ENCODE measurements at places on chromosomes 4 and X.

DNA sequence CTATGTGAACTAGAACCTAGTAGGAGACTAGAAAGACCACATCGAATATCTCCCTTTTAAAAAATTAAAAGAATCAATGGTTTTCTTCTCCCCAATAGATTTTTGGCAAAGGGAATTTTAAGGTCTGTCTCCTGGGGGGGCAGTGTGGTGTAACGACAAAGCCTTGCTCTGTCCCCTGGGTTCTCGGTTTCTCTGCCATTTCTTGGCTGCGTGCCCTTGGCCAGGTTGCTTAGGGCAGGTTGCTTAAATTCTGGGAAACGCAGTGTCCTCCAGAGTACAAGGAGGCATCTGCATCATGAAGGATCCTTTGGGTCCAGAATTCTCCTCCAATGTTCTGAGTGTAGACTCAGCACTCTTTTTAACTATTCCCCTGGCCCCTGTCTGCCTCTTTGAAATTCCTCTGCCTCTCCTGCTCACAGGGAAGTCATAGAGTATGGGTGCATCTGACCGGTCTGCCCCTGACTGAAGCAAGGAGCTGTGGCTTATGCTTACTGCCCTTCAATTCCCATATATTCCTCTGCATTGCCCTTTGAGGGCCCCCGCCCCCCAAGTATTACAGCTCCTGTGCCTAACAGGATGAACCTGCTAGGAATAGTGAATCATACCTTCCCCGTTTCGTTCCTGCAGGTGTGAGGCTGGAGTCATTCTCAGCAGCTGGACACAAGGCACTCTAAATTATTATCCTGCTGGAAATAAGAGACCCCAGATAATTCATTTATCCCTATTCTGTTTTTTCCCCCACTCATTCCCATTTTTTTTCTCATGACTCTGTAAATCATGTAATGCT is 2.2 kb downstream of the KIT start:
- no peak for DNase-seq

DNA sequence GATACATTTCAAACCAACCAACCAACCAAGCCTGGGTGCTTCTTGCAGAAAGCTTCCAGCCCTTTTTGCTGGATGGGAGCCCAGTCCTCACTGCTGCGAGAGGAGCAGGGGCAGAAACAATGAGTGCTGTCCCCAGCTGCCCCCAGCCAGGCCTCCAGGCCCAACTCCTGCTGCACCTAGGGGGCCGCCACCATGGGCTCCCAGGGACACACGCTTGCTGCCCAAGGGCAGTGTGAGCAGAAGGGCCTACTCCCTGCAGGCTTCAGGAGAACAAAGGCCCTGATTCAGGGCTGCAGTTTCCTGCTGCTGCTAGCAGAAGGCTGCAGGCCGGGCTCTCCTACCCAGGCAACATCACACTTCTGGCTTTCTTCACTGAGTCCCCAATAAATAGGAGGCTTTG is 37.7 kb upstream of the ENPP6 start:
- no peak for DNase-seq

DNA sequence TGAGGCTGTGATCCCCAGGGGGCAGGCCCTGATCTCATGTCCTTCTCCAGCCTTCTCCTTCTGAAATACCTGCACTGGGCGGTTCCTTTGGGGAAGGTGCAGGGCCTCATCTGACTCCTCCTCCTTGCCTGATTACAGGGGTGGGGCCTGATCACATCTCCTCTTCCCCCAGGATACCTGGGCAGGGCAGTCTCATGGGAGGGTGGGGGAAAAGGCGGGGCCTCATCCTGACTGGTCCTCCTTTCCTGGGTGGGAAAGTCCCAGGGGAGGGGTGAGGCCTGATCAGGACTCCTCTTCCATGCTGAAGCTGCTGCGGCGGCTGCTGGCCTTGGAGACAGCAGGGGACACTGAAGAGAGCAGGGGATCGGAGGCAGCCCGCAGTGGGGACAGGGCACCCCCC is 13.3 kb downstream of the TFE3 start:
- DNase-seq: no peak

DNA sequence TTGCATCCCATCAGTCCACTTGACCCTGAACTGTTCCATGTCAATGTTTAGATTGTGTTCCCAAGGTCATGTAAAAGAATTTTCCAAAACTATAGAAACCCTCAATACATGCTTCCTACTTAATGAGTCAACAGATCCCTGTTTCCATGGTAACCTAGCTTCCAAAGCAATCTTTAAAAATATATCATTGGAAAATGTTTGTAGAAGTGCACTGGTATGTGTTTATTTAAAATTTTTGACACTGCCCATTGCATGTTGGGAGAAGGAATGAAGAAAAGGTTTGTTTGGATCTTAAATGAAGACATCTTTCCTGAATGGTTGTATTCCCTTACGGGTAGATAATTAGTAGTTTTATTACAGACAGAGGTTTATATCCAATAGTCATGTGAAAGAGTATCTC is 345.3 kb downstream of the GABRG1 start:
- no peak for DNase-seq

GRCh38 chr4:913280-913618 is 18.9 kb downstream of the GAK start:
- DNase-seq: no peak

DNA sequence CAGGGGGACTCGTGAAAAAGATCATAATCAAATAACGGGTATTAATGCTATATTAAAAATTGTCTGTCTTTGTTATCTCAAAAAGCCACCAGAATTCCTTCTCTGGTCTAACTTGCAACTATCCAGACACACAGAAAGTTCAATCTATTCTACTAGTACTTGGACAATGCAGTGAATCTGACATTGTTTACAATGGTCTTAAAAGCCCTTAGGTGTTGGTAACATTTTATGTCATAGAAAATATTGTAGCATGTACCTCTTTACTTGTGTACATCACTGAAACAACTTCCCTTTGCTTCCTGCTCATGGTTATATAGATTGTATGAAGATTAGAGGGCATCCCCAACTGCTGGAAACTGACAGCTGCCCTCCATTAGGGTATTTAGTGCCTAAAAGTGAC is 71.1 kb upstream of the PPP3CA start:
- no peak for DNase-seq

All from cortex of kidney (tissue), 1 donor.